CD8-positive, alpha-beta T cell (primary cell): ENCODE measurements at places on chromosomes 2 and 18. TPM values are rescaled to one million over a fixed set of nuclear protein-coding genes. Genes with fewer than 3 reads are reported as not detected.

The CYS1 gene
- total RNA-seq: not detected

The GATA6 gene
- total RNA-seq: 4.3 TPM

DNA sequence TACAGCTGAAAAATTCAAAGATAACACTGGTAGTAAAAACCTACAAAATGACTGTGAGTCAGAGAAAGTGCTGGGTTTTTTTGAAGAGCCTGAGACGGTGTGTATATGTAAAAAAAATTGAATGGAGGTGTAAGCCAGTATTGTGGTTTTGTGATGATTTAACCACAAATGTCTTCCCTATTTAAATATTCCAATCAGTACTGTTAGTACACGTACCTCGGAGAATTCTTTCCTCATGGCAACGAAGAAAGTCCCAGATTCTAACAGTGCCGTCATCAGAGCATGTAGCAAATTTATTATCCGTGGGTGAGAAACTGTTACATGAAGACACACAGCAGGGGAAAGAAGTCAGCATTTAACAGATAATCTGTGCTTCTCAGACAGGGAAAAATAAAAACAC, 48.1 kb downstream of the WDR33 start:
- DNase-seq: no peak

DNA sequence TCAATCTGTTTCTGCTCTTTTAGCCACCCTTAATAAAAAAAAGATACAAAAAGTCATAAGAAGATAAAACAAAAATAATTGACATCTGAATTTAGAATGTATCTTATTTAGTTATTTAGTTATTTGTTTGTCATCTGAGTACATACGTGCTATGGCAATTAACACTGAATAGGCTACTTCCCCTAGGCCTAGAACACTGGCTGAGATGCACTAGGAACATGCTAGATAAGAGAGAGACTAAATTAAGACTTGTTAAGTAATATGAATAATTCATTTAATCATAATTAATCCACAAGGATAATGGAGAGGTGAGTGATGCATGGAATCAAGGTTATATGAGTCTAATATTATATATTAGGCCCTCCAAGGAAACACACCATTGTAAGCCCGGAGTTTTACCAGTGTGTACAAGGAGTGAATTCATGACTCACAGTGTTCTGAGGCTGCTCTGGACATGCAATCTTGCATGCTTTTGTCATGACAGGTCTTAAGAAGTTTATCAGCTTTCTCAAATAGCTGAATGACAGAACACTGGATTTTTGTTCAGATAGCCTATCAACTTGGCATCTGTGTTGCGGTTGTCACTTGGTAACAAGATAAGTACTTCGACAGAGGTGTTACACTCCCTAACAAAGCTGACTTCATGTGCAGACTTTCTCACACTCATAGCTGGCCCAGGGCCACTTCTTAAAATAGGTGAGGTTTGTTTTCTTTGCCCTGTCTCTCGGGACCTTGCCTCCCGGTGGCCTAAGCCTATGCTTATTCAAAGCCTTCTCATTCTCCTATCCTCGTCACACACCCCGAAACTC, 5.0 kb upstream of the SERPINB2 start:
- DNase-seq: no peak

DNA sequence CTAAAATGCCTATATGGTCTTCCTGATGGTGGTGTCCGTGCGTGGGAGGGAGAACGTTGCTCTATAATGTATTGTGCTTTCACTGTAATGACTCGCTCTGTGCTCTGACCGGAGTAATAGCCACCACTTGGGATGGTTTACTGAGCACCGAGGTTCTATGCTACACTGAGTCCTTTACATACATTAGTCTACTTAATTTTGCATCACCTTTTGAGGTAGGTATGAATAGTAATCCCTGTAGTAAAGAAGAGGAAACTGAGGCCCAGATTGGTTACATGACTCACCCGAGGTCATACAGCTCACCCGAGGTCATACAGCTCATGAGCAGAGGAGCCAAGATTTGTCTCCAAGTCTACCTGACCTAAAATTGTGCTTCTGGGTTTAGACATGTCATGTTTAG, 79.5 kb downstream of the ARMC9 start:
- DNase-seq: no peak

DNA sequence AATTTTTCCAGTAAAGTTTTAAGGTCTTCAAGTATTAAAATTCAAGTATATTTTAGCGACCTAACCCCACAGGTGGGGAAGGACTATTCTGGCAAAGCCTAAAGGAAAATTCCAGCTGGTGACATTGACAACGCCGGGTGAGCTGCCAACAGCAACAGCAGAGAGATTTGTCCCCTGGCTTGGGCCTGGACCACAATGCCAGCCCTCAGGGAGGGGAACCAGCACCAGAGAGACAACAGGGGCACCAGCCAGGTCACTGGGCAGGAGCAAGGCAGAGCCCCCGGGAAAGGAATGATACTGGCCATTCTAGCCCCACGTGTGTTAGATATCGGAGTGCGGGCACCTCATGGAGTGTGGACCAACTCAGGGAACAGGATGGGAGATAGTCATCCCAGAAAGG, 95.7 kb downstream of the ARMC9 start:
- no peak for DNase-seq

- DNase-seq: no peak
These were observed 312.6 kb upstream of the VRK2 start for GRCh38 chr2:57733956-57734355.

DNA sequence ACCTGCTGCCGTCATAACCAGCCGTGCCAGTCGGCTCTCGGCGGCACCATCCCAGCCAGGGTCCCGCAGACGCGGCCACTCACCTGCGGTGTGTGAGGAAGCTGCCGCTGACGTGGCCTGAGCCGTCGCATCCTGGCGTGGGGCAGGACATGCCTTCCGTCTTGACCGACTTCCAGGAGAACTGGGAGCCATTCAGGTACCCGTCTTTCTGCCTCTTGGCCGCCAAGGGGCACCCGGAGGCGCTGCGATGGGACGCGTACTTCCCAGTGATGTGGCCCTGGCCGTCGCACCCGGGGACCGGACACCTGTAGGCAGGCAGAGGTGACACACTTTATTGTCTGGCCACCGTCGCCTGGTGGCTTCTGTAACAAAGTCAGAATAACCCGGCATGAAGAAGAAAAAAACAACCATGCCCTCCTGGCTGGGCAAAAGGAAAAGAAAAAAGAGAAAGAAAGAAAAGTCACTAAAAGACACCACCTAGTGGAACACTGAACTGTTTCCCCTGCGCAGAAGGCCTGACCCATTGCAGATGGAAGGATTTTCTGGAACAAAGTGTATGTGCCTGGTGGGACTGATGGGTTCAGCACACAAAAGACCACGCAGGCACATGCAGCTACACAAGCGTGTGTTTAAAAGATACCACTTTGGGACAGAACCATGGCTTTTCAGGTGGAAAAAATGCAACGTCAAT, 94.9 kb upstream of the PXDN start:
- DNase-seq: no peak
